ENCODE measurements at places on chromosomes 3 and 15.
A peak's percentile ranks its signal among the peaks of the same experiment; 100 is the strongest.

DNA sequence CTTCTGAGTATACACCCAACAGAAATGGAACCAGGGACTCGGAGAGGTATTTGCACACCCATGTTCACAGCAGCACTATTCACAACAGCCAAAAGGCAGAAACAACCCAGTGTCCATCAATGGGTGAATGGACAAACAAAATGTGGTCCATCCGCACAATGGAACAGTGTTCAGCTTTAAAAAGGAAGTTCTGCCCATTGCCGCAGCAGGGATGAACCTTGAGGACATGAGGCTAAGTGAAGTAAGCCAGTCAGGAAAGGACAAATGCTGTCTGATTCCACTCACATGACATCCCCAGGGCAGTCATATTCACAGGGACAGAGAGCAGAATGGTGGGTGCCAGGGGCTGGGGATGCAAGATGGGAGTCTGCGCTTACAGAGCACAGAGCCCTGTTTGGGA, 7.5 kb downstream of the IQSEC1 start:
- DNase-seq: no peak

- DNase-seq: peak; percentile 11
These were observed 124.5 kb downstream of the TLE3 start for GRCh38 chr15:69973102-69973714.

GRCh38 chr3:101938262-101938847, 89.0 kb downstream of the NFKBIZ start:
- DNase-seq: no peak

- no peak for DNase-seq
These were observed 4.1 kb upstream of the EOMES start for GRCh38 chr3:27726240-27726639.

- DNase-seq: no peak
These were observed 75.5 kb upstream of the CBLB start for GRCh38 chr3:105944276-105944675.
